H1 (cell line): ENCODE measurements at places on chromosomes 16 and 17.

DNA sequence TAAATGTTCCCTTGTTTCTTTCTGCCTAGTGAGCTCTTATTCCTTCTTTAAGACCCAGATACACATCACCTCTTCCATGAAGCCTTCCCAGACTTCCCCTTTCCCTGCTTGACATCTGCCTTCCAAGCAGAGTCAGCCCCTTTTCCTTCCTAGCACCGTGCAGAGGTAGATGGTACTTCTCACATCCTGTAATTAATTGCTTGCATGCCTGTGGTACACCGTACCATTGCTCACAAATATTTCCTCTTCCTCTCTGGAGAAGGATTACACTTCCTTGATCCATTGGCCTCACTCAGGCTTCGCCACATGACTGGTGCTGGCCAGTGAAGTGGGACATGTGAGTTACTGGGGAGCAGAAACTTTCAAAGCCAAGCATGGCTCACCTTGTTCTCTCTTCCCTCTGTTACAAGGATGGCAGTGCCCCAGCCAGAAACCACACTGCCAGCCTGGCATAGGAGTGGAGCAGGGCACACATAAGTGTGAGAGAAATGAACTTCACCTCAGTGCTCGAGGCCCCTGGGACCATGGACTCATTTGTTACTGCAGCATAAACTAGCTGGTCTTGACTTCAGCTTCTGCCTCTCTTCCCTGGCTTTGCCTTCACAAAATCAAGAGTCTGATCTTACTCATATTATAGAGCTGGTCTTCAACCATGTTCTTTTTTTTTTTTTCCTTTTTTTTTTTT lies 44.0 kb downstream of the SOST start:
- no peak overlapping the region for H3K4me3 ChIP-seq
- no peaks in the 10 kb centered on the region for H3K36me3 ChIP-seq
- H3K4me1 ChIP-seq = no peaks in the 10 kb centered on the region
- no peak overlapping the region for H3K27ac ChIP-seq
- H3K27me3 ChIP-seq = peaks cover 10% of the 10 kb centered on the region

DNA sequence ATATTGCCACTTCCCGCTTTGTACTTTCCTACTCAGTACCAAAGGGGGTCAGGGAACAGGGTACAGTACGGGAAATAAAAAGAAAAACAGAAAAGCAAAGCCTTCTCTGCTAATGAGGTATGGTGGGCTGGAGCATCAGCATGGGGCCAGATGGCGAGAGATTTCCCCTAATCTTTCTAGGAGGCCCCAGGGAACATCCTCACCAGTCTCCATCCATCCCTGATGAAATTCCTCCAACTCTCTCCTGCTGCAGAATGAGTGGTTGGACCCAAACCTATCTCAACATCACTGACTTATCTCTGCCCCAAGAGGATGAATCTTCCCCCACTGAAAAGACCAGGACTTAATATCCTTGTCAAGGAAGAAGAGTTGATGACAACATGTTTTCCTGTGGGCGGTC lies 185.6 kb downstream of the C16orf78 start:
- H3K36me3 ChIP-seq = no peaks in the 10 kb centered on the region
- no peak for DNase-seq
- H3K4me3 ChIP-seq = no peak overlapping the region
- H3K4me1 ChIP-seq = peaks cover 9% of the 10 kb centered on the region

- H3K27me3 ChIP-seq = no peaks in the 10 kb centered on the region
- H3K4me1 ChIP-seq = peaks cover 21% of the 10 kb centered on the region
- H3K36me3 ChIP-seq = no peaks in the 10 kb centered on the region
- no peak overlapping the region for H3K27ac ChIP-seq
- H3K4me3 ChIP-seq = no peak overlapping the region
These were observed 5.2 kb upstream of the PKMYT1 start for GRCh38 chr16:2985462-2985861.

- H3K27me3 ChIP-seq = no peaks in the 10 kb centered on the region
- no peaks in the 10 kb centered on the region for H3K36me3 ChIP-seq
- no peaks in the 10 kb centered on the region for H3K4me1 ChIP-seq
- no peak for DNase-seq
These were observed 25.4 kb downstream of the TENT4B start for GRCh38 chr16:50178491-50178941.

- no peak for DNase-seq
- H3K4me1 ChIP-seq = no peaks in the 10 kb centered on the region
- H3K27me3 ChIP-seq = no peaks in the 10 kb centered on the region
- H3K27ac ChIP-seq = no peak overlapping the region
- no peak overlapping the region for H3K4me3 ChIP-seq
These were observed 40.5 kb downstream of the LCMT1 start for GRCh38 chr16:25151996-25152395.

DNA sequence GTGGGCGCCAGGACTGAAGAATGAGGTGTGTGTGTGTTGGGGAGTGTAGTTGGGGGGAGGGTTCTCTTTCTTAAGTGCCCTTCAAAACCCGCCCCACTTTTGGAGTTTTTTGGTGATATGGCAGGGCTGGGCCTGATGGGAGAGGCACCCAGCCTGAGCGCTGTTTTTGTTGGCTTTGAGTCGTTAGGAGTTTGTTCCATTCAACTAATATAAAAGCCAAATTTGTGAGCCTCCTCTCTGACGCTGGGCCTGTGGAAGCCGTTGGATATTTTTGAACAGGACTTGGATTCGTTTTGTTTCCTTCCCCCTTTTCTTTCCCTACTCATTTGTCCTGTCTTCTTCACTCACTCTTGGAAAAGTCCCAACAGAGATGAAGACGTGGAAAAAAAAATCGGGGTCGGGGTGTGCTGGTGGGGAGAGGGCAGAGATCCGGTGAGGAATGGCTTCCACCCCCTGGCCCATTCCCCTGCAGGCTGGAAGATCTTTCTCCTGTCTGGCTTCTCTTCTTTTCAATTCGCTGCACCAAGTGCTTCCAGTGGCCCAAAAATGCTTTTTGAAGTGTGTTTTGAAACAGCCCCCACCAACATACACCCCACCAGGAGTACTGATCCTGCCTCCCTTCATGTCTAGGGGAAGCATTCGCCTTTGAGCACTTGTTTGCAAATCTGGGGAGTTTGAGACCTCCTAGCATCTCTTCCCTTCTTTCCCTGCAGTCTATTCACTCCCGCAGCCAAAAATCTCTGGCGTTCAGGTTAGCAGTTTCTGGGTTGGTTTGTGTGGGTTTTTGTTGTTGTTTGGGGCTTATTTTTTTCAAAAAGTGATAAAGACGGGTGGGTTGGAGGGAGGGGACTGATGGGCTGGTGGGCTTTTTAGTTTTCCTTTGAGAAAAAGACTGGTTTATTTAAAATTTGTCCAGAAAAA lies 2.6 kb downstream of the FZD2 start:
- H3K4me3 ChIP-seq = peak overlapping the region; percentile 72
- DNase-seq = no peak
- H3K4me1 ChIP-seq = peaks cover 4% of the 10 kb centered on the region

DNA sequence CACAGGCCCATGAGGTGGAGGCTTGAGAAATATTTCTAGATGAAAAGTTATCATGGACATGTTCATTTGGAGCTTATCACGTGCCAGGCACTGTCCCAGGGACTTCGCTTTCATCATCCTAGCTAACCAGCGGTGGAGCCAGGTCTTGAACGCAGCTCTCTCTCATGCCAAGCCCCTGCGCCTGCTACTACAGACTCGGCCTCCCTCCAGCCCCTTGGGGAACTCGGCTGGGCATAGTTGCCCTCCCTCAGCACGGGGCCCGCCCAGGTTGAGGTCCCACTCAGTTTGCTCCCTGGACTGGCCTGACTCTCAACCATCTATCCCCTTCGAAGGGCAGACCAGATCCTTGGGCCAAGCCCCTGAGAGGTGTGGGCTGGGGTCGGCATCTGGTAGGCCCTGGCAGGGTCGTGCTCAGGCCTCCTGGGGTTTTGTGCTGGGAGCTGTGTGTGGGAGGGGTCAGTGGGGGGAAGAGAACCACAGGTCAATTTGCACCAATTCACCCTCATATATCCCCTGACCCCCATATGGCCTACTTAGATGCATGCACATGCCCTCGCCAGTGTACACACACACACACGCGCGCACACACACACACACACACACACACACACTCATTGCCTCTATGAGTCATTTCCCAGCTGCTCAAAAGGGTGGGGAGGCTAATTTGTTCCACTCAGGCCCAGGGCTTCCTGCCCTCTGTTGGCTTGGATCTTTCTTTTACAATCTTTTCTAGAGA lies 12.1 kb upstream of the SCN4A start:
- H3K4me1 ChIP-seq = no peaks in the 10 kb centered on the region
- no peak overlapping the region for H3K27ac ChIP-seq
- no peaks in the 10 kb centered on the region for H3K27me3 ChIP-seq
- H3K4me3 ChIP-seq = no peak overlapping the region
- H3K36me3 ChIP-seq = no peaks in the 10 kb centered on the region

GRCh38 chr17:39193346-39193745 lies 4.1 kb downstream of the CACNB1 start:
- H3K4me1 ChIP-seq = peaks cover 3% of the 10 kb centered on the region
- H3K27me3 ChIP-seq = no peaks in the 10 kb centered on the region
- no peak overlapping the region for H3K4me3 ChIP-seq
- DNase-seq = no peak
- H3K27ac ChIP-seq = no peak overlapping the region

DNA sequence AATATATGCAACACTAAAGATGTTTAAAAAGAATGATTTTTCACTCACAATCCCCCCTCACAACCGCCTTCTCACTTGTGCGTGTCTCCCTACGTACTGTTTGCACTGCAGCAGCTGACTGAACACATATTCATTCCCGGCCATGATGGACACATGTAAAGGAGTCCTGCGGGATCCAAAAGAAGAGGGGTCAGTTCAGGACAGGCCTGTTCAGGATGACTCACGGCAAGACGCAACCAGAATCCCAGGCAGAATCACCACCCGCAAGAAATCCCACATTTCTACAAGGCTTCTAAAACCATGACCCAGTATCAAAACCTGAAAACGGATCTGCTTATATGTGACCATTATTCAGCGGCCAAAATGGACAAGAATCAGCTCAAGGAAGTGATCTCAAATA lies 52.3 kb downstream of the CYB5D2 start:
- H3K4me3 ChIP-seq = no peak overlapping the region
- H3K36me3 ChIP-seq = peaks cover 24% of the 10 kb centered on the region
- no peak for DNase-seq
- H3K4me1 ChIP-seq = no peaks in the 10 kb centered on the region
- no peaks in the 10 kb centered on the region for H3K27me3 ChIP-seq

GRCh38 chr16:89412811-89413210 lies 77.5 kb downstream of the ANKRD11 start:
- H3K27me3 ChIP-seq = no peaks in the 10 kb centered on the region
- H3K36me3 ChIP-seq = no peaks in the 10 kb centered on the region
- no peak overlapping the region for H3K27ac ChIP-seq

- H3K27me3 ChIP-seq = no peaks in the 10 kb centered on the region
- no peak overlapping the region for H3K27ac ChIP-seq
- no peaks in the 10 kb centered on the region for H3K36me3 ChIP-seq
- H3K4me3 ChIP-seq = no peak overlapping the region
- no peaks in the 10 kb centered on the region for H3K4me1 ChIP-seq
These were observed 58.3 kb downstream of the WIPI1 start for GRCh38 chr17:68398691-68399637.

GRCh38 chr17:8122924-8123694 lies 797 bp downstream of the HES7 start:
- peaks cover 25% of the 10 kb centered on the region for H3K4me1 ChIP-seq
- H3K36me3 ChIP-seq = no peaks in the 10 kb centered on the region
- no peak overlapping the region for H3K27ac ChIP-seq
- peak overlapping the region; percentile 81 for H3K4me3 ChIP-seq
- peaks cover 30% of the 10 kb centered on the region for H3K27me3 ChIP-seq
- no peak for DNase-seq

DNA sequence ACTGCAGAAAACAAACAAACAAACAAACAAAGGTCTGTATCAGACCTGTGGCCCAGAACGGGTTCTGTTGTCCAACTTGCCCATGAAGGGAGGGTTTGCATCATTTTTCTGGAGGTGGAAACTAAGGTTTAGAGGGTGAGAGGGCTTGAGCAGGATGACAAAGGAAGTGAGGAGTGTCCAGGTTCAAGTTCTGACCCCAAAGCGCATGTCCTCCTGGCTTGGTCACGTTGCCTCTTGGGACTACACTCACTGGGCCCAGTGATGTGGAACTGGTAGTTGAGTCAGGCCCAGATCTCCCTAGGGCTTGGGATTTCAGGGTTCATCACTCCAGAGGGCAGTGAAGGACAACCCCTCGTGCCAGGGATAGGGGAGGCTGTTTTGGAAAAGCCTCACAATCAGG lies 1.8 kb downstream of the SREBF1 start:
- H3K36me3 ChIP-seq = peaks cover 3% of the 10 kb centered on the region
- DNase-seq = no peak
- H3K4me3 ChIP-seq = 0 out of 2 replicates have a peak overlapping the region, but pooled peaks have one; percentile 81
- peaks cover 14% of the 10 kb centered on the region for H3K4me1 ChIP-seq

DNA sequence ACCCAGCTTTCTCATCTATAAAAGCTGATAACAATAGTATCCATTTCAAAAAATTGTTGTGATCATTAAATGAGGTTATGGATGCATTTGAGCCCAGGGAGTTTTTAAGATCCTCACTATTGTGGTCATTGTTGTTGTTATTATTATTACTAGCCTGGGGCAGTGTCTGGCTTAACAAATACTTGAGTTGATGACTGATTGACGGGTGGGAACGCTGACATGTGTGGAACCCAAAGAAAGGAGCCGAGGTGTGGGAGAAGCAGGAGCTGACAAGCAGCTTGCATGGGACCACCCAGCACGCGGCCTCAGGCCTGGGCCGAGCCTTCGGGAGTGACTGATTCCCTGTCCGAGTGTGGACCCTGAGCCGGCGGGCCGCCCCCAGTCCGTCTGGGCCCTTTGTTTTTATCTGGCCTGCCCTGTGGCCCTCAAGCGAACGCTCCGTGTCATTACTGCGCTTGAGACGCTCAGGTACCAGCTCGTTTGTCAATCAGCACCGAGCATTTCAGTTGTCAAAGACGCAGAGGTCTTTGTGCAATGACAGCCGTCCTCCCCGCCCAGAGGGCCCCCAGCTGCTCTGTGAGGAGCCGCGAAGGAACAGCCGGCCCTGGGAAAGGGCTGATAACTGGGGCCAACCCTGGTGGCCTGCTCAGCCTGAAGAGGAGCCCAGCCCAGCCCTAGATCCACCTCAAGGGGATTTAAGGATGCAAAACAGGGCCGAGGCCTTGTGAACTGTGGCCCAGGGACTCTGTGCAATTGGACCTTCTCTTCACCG lies 132.9 kb upstream of the FOXF1 start:
- H3K4me3 ChIP-seq = no peak overlapping the region
- H3K36me3 ChIP-seq = no peaks in the 10 kb centered on the region
- H3K27ac ChIP-seq = no peak overlapping the region
- no peaks in the 10 kb centered on the region for H3K27me3 ChIP-seq
- H3K4me1 ChIP-seq = no peaks in the 10 kb centered on the region
